Left lung (tissue), 14 donors: ENCODE measurements at places on chromosomes 13 and 19. TPM values are rescaled to one million over a fixed set of nuclear protein-coding genes. Genes with fewer than 3 reads are reported as not detected.

DNA sequence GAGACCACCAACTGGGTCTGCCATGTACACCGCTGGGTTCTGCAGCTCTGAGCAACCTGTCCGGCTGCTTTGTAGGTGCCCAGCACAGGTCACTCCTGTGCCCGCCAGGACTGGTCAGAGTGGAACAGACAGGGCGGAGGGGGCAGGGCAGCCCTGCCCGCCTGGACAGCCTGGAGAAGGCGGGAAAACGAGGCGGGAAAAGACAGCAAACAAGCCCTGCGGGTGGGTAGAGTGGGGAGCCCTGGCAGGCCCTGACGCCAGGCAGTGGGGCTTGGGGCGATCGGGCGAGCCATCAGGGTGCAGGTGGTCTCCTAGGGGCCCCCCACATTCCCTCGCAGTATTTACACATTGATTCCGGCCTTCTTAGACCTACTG, 533 bp upstream of the UHRF1 start:
- H3K27ac ChIP-seq, result no peak overlapping the region
- no peak for DNase-seq
- H3K4me3 ChIP-seq, result no peak overlapping the region
- peaks cover 42% of the 10 kb centered on the region for H3K4me1 ChIP-seq
- peaks cover 15% of the 10 kb centered on the region for H3K27me3 ChIP-seq

DNA sequence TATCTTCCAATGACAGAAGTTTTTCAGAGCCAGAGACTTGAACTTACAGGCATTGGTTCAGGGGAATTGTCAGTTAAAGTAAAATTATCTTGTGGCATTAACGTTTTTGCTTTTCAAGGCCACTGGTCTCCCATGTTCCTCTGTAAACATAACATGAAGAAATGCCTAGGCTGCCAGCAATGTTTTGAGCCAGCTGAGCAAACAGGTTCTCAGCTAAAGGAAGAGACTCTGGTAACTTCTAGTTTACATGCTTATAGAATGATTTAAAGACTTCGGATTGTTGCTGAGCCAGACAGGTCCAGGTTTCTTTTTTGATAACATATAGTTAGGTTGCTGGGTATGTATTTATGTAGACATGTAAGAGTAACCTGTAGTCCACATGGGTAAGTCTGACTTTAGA, 35.7 kb downstream of the ZNF493 start:
- no peak overlapping the region for H3K27ac ChIP-seq
- no peak for DNase-seq
- H3K27me3 ChIP-seq, result no peaks in the 10 kb centered on the region

DNA sequence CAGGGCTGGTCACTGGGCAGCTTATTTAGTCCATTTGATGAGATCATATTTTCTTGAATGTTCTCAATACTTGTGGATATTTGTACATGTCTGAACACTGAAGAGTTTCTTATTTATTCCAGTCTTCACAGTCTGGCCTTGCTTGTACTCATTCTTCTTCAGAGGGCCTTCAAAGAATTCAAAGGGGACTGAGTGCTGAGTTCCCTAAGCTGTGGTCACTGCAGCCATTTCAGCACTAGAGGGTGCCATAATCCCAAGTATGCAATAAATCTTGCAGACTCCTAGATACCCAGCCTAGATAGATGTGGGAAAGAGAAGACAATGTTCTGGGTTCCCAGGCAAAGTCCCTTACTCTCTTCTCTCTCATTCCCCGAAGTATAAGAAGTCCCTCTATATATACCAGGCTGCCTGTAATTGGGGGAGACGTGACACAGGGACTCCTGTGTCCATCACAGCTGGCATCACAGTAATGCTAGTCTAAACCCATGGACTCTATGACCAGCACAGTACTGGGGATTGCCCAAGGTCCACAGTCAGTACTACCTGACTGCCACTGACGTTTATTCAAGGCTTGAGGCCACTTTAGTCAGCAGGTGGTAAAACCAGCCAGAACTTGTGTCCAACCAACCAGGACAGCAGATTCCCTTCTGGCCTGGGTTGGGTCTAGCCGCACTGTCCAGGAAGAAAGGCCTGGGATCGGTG, 8.9 kb upstream of the VN1R1 start:
- H3K27ac ChIP-seq, result no peak overlapping the region
- H3K27me3 ChIP-seq, result no peaks in the 10 kb centered on the region
- no peak overlapping the region for H3K4me3 ChIP-seq
- no peaks in the 10 kb centered on the region for H3K36me3 ChIP-seq

GRCh38 chr19:9189535-9189934, 10.8 kb downstream of the OR7D2 start:
- no peaks in the 10 kb centered on the region for H3K27me3 ChIP-seq
- no peaks in the 10 kb centered on the region for H3K36me3 ChIP-seq
- no peak overlapping the region for H3K27ac ChIP-seq
- DNase-seq, result no peak
- H3K4me3 ChIP-seq, result no peak overlapping the region

DNA sequence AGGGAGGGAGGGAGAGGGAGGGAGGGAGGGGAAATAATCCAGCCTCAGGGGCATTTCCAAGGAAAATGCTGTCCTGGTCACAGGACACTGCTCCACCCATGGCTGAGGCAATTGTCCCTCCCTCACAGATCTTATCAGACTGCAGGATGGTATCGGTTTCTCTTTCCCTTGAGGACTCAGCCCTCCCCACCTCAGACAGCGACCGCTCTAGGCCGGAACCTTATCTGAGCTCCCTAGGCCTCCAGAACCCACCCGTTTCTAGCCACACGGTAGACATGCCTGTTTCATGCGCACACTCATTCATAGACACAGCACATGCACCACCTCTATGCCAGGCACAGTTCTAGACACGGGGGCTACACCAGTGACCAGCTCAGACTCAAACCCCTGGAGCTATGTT, 10.0 kb upstream of the IZUMO2 start:
- H3K27me3 ChIP-seq, result no peaks in the 10 kb centered on the region
- no peak overlapping the region for H3K27ac ChIP-seq
- no peak overlapping the region for H3K4me3 ChIP-seq
- no peaks in the 10 kb centered on the region for H3K4me1 ChIP-seq

DNA sequence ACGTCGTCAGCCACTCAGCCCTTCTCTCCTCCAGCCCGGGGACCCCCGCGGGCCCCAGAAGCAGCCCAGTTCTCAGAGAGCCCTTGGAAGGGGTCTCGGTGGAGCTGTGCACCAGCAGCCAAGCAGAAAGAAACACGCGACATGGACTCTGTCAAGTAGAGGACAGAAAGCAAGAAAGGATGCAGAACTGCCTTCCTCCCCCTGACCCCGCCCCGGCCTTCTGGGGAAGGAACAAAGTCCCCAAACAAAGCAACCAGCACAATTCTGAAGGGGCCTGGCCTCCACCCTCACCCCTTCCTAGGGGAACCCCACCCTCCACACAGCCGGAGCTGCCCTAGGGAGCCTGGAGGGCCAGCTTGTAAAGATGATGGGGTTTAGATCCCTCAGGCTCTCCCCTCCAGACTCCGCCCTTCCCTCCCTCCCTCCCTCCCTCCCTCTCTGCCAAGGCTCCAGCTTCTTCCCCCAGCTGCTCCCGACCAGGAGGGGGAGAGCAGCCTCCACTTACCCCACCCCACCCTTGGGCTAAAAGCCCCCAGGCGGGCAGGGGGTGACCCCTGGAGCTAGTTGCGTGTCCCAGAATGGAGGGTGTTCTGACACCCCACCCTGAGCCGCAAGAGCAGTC, 7.8 kb downstream of the LYL1 start:
- peak overlapping the region; percentile 44 for H3K27ac ChIP-seq

- no peak for DNase-seq
- H3K36me3 ChIP-seq, result no peaks in the 10 kb centered on the region
- H3K27ac ChIP-seq, result no peak overlapping the region
- H3K27me3 ChIP-seq, result no peaks in the 10 kb centered on the region
- H3K4me1 ChIP-seq, result no peaks in the 10 kb centered on the region
- H3K4me3 ChIP-seq, result no peak overlapping the region
Measured at GRCh38 chr13:37811441-37811840, 58.1 kb downstream of the TRPC4 start.

- no peak overlapping the region for H3K27ac ChIP-seq
- H3K4me3 ChIP-seq, result no peak overlapping the region
- H3K36me3 ChIP-seq, result peaks cover 98% of the 10 kb centered on the region
- H3K4me1 ChIP-seq, result peaks cover 5% of the 10 kb centered on the region
Measured at GRCh38 chr19:10998045-10998533, 37.3 kb downstream of the SMARCA4 start.

- no peak overlapping the region for H3K4me3 ChIP-seq
- H3K27ac ChIP-seq, result no peak overlapping the region
- H3K4me1 ChIP-seq, result peaks cover 3% of the 10 kb centered on the region
- no peaks in the 10 kb centered on the region for H3K36me3 ChIP-seq
- DNase-seq, result no peak
Measured at GRCh38 chr13:51996641-51997040, 14.6 kb downstream of the ATP7B start.

- no peak overlapping the region for H3K27ac ChIP-seq
- no peaks in the 10 kb centered on the region for H3K4me1 ChIP-seq
- DNase-seq, result no peak
- H3K36me3 ChIP-seq, result no peaks in the 10 kb centered on the region
- H3K27me3 ChIP-seq, result no peaks in the 10 kb centered on the region
- H3K4me3 ChIP-seq, result no peak overlapping the region
Measured at GRCh38 chr13:33933810-33934209, 115.9 kb downstream of the RFC3 start.

DNA sequence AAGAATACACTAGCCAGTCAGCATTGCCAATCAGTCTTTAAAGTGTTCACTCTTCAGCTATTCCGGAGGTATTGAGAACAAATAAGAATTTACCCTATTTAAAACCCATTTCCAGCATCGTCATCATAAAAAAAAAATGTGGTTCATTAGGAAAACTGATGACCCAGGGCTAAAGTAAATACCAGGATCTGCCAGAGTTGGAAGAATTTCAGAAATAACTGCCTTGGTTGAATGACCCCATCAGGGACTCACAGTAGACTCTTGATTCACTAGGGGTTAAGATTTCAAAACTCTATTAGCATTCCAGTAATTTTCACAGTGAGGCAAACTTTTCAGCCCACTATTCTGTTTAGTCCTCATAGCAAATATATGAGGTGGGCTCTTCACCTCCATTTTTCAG, 377.0 kb downstream of the ITGBL1 start:
- no peak overlapping the region for H3K4me3 ChIP-seq
- H3K36me3 ChIP-seq, result no peaks in the 10 kb centered on the region
- no peaks in the 10 kb centered on the region for H3K4me1 ChIP-seq
- no peak overlapping the region for H3K27ac ChIP-seq
- no peak for DNase-seq
- H3K27me3 ChIP-seq, result no peaks in the 10 kb centered on the region

DNA sequence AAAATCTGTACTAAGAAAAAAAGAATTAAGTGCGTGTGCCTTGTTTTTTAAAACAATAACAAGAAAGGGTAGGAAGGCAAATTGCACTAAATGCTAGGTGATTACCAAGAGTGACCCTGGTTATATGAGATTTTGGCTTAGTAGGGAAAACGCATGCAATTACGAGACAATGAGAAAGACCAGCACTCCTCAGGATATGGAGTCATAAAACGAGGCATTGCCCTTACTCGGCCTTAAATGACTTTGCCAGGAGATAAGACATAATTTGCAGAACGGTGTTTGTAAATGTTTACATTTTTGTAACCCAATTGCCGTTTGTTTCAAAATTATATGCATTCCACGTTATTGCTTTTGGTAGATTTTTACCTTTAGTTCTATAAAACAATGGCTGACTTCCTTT, 179.8 kb downstream of the RBM26 start:
- H3K27ac ChIP-seq, result no peak overlapping the region
- no peaks in the 10 kb centered on the region for H3K36me3 ChIP-seq
- H3K27me3 ChIP-seq, result no peaks in the 10 kb centered on the region
- no peaks in the 10 kb centered on the region for H3K4me1 ChIP-seq
- no peak for DNase-seq

DNA sequence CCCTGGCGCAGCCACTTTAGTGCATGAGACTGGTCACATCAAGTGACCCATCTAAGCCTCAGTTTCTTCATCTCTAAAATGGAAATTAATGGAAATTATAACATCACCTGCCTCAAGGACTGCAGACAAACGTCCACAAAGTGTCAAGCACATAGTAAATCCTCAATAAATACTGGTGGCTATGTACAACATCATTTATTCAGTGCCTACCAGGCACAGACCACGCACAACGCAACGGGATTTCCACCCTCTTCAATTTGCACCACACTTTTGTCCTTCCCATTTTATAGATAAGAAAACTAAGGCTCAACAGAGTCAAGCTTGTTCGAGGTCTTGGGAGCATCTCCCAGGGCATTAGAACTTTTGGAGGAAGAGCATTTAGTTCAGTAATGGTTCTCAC, 1.4 kb downstream of the ELAVL1 start:
- DNase-seq, result no peak
- H3K4me3 ChIP-seq, result no peak overlapping the region
- no peaks in the 10 kb centered on the region for H3K27me3 ChIP-seq
- H3K36me3 ChIP-seq, result peaks cover 11% of the 10 kb centered on the region
- peaks cover 33% of the 10 kb centered on the region for H3K4me1 ChIP-seq
- H3K27ac ChIP-seq, result no peak overlapping the region

GRCh38 chr13:47673009-47673850, 327.8 kb downstream of the SUCLA2 start:
- H3K27me3 ChIP-seq, result no peaks in the 10 kb centered on the region
- no peaks in the 10 kb centered on the region for H3K36me3 ChIP-seq
- peak overlapping the region; percentile 49 for H3K27ac ChIP-seq
- DNase-seq, result no peak

- H3K27ac ChIP-seq, result no peak overlapping the region
- no peak overlapping the region for H3K4me3 ChIP-seq
- H3K36me3 ChIP-seq, result no peaks in the 10 kb centered on the region
- DNase-seq, result no peak
- H3K4me1 ChIP-seq, result peaks cover under 1% of the 10 kb centered on the region
- no peaks in the 10 kb centered on the region for H3K27me3 ChIP-seq
Measured at GRCh38 chr13:99197117-99197651, 3.5 kb upstream of the UBAC2 start.

DNA sequence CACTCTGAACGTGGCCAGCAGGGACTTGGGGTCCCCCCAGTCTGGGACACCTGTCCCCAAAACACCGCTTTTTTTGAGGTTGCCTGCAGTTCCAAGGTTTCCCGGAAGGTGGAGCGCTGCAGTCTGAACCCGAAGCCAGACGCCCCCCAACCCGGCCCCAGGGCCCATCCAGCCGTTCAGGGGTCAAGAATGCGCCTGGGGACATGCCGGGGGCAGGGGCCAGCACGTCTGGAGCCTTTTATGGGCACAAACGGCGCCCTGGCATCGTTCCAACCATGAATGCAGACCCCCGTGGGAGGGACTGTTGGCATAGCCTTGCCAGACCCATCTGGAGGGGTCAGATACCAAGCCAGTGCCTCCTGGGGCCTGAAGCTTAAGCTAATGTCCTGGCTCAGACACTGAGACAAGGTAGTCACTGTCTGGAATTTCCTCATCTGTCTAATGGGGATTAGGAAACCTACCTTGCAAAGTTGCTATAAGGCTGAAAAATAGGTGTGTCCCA, 6.9 kb downstream of the S1PR5 start:
- H3K36me3 ChIP-seq, result no peaks in the 10 kb centered on the region
- peaks cover 28% of the 10 kb centered on the region for H3K27me3 ChIP-seq
- peaks cover 21% of the 10 kb centered on the region for H3K4me1 ChIP-seq
- H3K27ac ChIP-seq, result no peak overlapping the region

The CBY2 gene
- not detected for polyA plus RNA-seq

The TNNT1 gene
- 1.6 TPM for polyA plus RNA-seq
